ENCODE measurements at places on chromosomes 6 and 20.

- no peak for DNase-seq
Observed at GRCh38 chr6:16109659-16110305, 19.1 kb upstream of the MYLIP start.

DNA sequence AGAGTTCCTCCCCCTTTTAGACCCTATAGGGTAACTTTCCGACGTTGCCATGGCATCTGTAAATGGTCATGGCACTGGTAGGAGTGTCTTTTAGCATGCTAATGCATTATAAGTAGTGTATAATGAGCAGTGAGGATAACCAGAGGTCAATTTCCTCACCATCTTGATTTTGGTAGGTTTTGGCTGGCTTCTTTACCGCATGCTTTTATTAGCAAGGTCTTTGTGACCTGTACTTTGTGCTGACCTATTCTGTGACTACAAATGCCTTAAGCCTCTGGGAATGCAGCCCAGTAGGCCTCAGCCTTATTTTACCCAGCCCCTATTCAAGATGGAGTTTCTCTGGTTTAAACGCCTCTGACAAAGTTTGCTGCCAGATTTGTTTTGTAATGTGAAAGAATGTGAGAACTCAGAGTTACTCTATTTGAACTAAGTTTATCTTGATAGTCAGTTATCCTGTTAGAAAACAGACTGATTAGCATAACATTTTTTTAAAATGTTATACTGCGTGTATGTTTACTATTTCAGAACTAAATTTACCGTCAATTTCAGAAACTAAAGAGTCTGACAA lies 111.3 kb upstream of the PRSS16 start:
- no peak for DNase-seq

- no peak for DNase-seq
Observed at GRCh38 chr6:5550631-5551030, 289.3 kb downstream of the FARS2 start.

- peak; percentile 78 for DNase-seq
Observed at GRCh38 chr6:31769684-31770371, 7.3 kb downstream of the VWA7 start.

DNA sequence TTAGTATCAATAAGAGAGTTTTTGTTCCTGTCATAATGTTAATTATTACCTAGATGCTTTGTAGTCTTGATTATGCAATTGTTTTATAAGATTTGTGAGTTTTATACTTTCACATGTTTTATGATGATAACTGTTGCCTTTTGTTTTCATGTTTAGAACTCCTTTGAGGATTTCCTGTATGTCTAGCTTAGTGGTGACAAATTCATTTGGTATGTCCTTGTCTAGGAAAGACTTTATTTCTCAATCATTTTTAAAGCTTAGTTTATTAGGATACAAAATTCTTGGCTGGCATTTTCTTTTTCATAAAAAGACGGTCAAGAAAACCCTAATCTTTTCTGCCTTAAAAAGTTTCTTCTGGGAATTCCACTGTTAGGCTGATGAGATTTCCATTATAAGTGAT lies 849.9 kb upstream of the EYS start:
- no peak for DNase-seq

Measured in NCI-H146 (cell line).